ENCODE measurements at places on chromosomes 12 and 14. TPM values are rescaled to one million over a fixed set of nuclear protein-coding genes. Genes with fewer than 3 reads are reported as not detected.

The SPATS2 gene
- 12.1 TPM for total RNA-seq

- DNase-seq, result no peak
Measured at GRCh38 chr14:46490238-46490685, 161.3 kb downstream of the RPL10L start.

The OSGEP gene
- 28.7 TPM for total RNA-seq

The LYZ gene
- total RNA-seq, result 20.7 TPM

The TSPAN8 gene
- total RNA-seq, result 10.8 TPM

All from posterior vena cava (tissue), 2 donors.